ENCODE measurements at places on chromosomes 16 and 17. TPM values are rescaled to one million over a fixed set of nuclear protein-coding genes. Genes with fewer than 3 reads are reported as not detected.

GRCh38 chr17:41061964-41062363, 2.0 kb upstream of the KRTAP2-3 start:
- no peak overlapping the region for H3K27ac ChIP-seq
- DNase-seq: no peak
- H3K36me3 ChIP-seq: no peaks in the 10 kb centered on the region
- H3K27me3 ChIP-seq: no peaks in the 10 kb centered on the region
- no peak overlapping the region for H3K4me3 ChIP-seq

DNA sequence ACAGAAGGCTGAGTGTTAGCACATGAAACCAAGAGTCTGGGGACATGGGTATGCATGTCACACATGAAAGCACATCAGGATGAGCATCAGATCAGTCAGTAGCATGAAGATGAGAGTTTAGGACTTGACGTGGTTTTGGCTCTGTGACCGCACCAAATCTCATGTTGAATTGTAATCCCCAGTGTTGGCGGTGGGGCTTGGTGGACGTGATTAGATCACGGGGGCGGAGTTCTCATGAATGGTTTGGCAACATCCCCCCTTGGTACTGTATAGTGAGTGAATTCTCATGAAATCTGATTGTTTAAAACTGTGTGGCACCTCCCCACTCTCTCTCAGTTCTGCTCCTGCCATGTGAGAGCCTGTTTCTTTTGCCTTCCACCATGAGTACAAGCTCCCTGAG, 46.4 kb downstream of the CNGB1 start:
- DNase-seq: no peak
- H3K4me3 ChIP-seq: no peak overlapping the region
- no peaks in the 10 kb centered on the region for H3K4me1 ChIP-seq
- H3K27me3 ChIP-seq: no peaks in the 10 kb centered on the region
- H3K27ac ChIP-seq: no peak overlapping the region

Gene CA7
- total RNA-seq: 0.50 TPM

GRCh38 chr16:56938664-56939513, 6.9 kb downstream of the HERPUD1 start:
- H3K36me3 ChIP-seq: peaks cover 42% of the 10 kb centered on the region
- DNase-seq: no peak
- peaks cover 4% of the 10 kb centered on the region for H3K4me1 ChIP-seq
- H3K4me3 ChIP-seq: no peak overlapping the region

DNA sequence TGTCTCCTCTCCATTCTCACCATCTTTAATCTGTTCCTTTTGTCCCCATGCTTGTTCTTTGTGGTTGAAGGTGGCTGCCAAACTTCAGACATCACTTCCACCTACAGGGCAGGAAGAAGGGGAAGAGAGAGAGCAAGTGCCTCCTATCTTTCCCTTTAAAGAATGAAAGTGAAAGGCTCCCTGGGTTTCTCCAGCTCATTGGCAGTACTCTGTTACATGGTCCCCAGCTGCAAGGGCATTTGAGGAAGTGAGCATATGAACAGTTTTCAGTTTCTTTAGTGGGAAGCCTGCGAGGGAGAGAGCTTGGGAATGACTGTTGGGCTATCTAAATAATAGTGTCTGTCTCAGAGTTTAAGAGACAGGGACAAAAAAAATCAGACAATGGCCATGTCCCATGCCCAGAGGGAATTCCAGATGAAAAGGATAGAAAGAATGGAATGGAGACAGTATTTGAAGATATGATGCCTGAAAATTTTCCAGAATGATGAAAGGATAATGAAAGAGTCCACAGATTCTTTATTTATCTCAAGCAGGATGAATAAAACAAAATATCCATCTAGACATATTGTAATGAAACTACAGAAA, 159.9 kb downstream of the LGALS9B start:
- H3K4me1 ChIP-seq: peaks cover 2% of the 10 kb centered on the region
- DNase-seq: no peak
- peaks cover 10% of the 10 kb centered on the region for H3K36me3 ChIP-seq
- no peak overlapping the region for H3K4me3 ChIP-seq
- H3K27ac ChIP-seq: no peak overlapping the region
- no peaks in the 10 kb centered on the region for H3K27me3 ChIP-seq

Gene SDR42E2
- 0.17 TPM for total RNA-seq

Gene LSM12
- total RNA-seq: 24.4 TPM

DNA sequence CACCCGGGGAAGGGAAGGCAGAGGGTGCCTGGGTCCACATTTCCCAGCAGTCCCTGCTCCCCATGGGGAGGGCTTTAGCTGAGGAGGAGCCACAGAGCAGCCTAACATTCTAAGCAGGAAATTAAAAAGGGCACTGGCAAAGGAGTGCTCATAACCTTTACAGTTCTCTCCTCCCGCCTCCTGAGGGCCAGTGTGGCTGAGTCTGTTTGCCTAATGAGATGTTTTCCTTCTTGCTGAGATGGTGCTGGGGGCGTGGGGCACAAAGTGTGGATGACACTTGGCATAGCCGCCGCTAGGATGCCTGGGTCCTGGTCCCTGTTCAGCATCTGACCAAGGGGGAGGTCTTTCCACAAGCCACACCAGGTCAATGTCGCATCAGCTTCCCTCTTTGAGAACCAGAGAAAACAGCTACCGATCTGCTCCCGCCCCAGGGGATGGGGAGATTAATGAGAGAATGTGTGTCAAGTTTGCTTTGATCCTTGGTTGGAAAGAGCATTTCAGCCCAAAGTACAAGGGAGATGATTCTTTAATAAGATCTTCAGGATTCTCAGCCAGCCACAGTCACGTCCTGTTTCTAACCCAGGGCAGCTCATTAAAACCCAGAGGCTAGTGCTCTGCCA, 5.8 kb downstream of the KIF18B start:
- DNase-seq: no peak
- peaks cover 12% of the 10 kb centered on the region for H3K4me1 ChIP-seq
- no peak overlapping the region for H3K4me3 ChIP-seq
- no peaks in the 10 kb centered on the region for H3K36me3 ChIP-seq

Gene PRSS27
- total RNA-seq: 2.1 TPM

DNA sequence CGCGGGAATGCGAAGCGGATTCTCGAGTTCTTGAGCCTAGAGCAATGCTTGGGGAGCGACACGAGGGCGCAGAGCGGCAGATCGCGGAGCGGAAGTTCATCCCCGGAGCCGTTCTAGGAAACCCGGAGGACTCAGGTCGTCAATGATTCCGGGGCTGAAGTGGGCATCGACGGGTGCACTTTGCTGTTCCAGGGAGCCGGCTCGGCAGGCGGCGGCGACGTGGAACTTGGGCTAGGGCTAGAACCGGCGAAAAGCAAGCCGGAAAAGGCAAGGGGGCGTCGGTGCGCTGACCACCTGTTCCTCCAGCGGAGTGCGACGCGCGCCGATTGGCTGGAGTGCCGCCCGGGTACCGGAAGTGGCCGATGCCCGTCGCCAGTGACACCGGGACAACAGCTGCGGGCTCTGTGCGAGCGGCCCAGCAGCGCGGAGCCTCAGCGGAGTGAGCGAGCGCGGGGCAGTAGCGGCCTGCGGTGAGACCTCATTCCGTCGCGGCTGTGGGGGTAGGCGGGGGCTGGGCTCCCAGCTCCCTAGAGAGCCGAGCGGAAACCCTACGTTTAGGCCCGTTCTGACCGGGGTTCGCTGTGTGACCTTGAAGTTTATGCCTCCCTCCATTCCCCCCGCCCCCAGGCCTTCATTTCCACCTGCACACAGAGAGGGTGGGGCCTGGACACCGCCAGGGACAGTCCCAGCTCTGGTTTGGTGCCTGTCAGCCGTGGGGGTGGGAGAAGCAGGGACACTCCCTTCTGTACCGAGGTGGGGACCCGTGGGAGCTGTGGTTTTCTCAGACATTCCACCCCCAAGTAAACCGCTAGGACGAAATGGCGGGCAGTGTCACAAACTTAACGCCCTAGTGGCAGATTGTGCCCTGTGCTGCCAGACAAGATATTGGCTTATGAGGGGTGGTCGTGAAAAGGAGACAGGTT, at the start of gene ZFP3:
TSS of gene ZFP3 (plus strand) at position 362 of the 923 bp plus-strand sequence. CDS start 13,038 bp downstream, outside the sequence.
- H3K27me3 ChIP-seq: no peaks in the 10 kb centered on the region
- H3K4me1 ChIP-seq: peaks cover 19% of the 10 kb centered on the region
- H3K4me3 ChIP-seq: peak within 1 kb of the TSS; percentile 81
- DNase-seq: peak; percentile 90

DNA sequence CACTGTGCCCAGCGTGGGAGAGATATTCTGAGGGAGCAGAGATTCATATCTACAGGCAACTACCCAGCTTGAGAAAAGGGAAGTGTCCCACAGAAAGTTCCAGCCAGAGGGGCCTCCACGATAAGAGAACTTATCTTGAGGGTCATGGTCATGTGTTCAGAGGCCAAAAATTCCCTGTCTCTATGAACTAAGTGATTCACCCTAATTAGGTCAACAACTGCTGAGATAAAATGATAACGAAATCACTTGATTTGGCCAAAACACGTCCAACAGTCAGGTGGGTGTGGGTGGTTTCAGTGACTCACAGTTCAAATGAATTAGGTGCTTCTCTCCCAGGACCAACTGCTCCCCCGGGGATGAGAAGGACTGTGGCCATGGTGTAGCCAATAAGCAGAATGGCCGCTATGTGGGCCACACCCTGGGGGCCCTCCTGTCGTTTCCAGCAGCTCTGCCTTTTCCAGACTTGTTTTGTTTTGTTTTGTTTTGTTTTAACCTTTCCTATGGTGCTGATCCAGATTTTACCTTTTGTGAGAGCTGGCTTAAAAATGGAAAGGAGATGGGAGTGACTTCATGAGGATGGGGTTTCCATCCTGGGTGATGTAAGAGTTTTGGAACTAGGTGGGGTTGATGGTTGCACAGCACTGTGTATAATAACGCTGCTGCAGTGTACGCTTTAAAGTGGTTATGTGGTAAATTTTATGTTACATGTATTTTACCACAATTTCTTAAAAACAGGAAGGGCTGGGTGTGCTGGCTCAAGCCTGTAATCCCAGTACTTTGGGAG, 8.7 kb downstream of the DNAI2 start:
- no peaks in the 10 kb centered on the region for H3K27me3 ChIP-seq
- H3K4me3 ChIP-seq: no peak overlapping the region
- H3K4me1 ChIP-seq: peaks cover 8% of the 10 kb centered on the region
- peaks cover 2% of the 10 kb centered on the region for H3K36me3 ChIP-seq
- DNase-seq: no peak

Gene KRT15
- not detected for total RNA-seq

Gene ZBTB4
- 19.8 TPM for total RNA-seq

GRCh38 chr16:88619859-88620815, 18.2 kb upstream of the IL17C start:
- peaks cover 12% of the 10 kb centered on the region for H3K4me1 ChIP-seq
- H3K27me3 ChIP-seq: no peaks in the 10 kb centered on the region
- no peak for DNase-seq
- H3K4me3 ChIP-seq: no peak overlapping the region
- peaks cover 80% of the 10 kb centered on the region for H3K36me3 ChIP-seq

Gene ACE
- 6.3 TPM for total RNA-seq

Gene TAX1BP3
- total RNA-seq: 116 TPM

Gene CDIP1
- total RNA-seq: 20.5 TPM

Gene RNF43
- 3.2 TPM for total RNA-seq

GRCh38 chr17:50316016-50316587, 29.8 kb upstream of the XYLT2 start:
- H3K27me3 ChIP-seq: no peaks in the 10 kb centered on the region
- H3K27ac ChIP-seq: no peak overlapping the region
- DNase-seq: no peak
- no peak overlapping the region for H3K4me3 ChIP-seq
- no peaks in the 10 kb centered on the region for H3K4me1 ChIP-seq

GRCh38 chr17:35775583-35775982, 14.9 kb downstream of the C17orf50 start:
- no peaks in the 10 kb centered on the region for H3K27me3 ChIP-seq
- no peak overlapping the region for H3K4me3 ChIP-seq
- peak overlapping the region; percentile 85 for H3K27ac ChIP-seq
- DNase-seq: no peak

Gene MAPT
- 48.2 TPM for total RNA-seq

DNA sequence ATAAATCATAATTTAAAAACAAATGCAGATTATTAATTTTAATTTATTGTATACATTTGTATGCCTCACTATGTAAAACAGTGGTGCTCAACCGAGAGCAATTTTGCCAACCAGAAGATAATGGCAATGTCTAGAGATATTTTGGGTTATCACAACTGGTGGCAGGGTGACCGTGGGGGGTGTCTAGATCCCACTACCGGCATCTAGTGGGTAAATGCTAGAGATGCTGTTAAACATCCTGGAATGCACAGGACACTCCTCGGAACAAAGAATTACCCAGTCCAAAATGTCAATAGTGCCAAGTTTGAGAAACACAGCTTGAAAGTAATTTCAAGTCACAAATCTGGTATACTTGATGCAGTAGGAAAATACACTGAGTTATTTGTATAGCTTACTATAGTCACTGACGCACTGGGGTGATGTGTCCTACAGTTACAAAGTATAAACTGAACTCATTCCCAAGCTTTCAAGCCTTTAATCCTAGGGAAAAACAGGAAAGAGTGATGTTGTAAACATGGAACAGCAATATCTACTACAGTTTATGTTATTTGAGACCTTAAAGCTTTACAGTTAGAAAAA, 133.5 kb downstream of the BRIP1 start:
- no peak for DNase-seq
- H3K27me3 ChIP-seq: no peaks in the 10 kb centered on the region
- no peaks in the 10 kb centered on the region for H3K36me3 ChIP-seq
- no peaks in the 10 kb centered on the region for H3K4me1 ChIP-seq

DNA sequence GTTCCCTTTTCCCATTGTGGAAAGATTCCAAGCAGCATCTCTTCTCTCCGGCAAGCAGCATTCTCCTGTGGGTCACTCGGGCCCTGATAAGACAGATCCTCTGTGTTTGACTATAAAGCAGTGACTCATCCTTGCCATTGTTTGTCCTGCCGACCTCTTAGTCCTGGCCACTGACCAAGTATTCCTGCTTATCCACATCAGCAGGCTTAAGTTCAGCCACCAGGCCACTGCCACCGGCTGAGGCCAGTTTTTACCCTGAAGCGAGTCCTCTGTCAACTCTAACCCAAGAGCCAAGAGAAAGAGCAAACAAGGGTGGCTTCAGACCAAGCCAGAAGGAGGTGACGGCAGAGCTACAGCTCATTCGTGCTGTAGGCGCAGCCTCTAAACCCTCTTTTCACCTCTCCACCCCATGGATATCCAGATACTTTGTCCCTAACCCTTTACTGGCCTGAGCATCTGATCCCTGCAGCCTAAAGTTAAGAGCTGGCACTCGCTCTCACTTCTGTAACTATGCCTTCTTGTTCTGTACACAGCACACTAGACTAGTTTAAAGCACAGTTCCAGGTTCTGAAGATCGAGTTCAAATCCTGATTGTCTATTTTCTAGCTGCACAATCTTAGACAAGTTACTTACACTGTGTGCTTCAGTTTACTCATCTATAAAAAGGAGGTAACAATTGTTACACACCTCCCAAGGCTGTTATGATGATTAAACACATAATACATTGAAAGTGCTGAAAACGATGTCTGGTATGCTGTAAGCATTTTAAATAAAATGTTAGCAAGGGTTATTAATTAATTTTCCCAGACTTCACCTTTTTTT, 31.0 kb downstream of the SOX9 start:
- H3K27ac ChIP-seq: peak overlapping the region; percentile 85
- H3K4me3 ChIP-seq: no peak overlapping the region
- DNase-seq: peak; percentile 51
- H3K27me3 ChIP-seq: no peaks in the 10 kb centered on the region

Gene SPATA22
- 1.2 TPM for total RNA-seq

GRCh38 chr16:78641433-78641832, 542.0 kb downstream of the WWOX start:
- no peaks in the 10 kb centered on the region for H3K36me3 ChIP-seq
- H3K27ac ChIP-seq: no peak overlapping the region
- no peak for DNase-seq
